ENCODE measurements at places on chromosomes 4 and X.

DNA sequence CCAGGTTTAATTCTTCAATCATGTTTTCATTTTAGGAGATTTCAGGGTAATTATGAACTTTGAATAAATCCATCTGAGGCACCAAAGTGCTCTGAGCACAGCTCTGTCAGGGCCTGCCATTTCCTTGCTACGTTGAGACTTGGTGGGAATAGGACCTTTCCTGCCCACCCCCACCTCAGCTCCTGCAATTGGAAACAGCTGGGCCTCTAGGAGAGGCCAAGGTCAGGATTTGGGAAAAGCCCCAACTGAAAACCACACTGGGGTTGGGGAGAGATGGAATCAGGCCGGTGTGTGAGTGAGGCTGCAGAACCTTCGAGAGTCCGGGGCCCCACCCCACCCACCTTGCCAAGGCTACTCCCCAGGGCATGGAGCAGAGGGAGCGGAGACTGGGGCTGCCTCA is 212.7 kb upstream of the BCOR start:
- DNase-seq: no peak

- no peak for DNase-seq
Observed at GRCh38 chr4:113444386-113444785, 317.2 kb downstream of the CAMK2D start.

DNA sequence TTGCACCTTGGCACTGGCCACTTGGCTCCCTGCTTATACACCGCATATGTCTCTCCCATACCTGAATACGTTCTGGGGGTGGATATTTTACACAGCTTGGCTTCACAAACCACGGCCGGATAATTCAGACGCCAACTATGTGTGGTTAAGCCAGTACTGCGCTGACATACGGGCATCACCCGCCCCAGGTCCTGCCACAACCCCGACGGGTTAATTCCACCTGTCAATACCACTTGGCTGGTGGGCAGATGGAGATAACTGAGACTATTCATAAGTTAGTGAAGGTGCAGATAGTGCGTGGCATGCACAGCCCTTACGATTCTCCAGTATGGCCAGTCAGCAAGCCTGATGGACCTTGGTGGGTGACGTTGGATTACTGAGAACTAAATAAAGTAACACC is 696.3 kb upstream of the AGA start:
- DNase-seq: no peak

GRCh38 chr4:94650134-94650495 is 107.6 kb upstream of the BMPR1B start:
- no peak for DNase-seq

DNA sequence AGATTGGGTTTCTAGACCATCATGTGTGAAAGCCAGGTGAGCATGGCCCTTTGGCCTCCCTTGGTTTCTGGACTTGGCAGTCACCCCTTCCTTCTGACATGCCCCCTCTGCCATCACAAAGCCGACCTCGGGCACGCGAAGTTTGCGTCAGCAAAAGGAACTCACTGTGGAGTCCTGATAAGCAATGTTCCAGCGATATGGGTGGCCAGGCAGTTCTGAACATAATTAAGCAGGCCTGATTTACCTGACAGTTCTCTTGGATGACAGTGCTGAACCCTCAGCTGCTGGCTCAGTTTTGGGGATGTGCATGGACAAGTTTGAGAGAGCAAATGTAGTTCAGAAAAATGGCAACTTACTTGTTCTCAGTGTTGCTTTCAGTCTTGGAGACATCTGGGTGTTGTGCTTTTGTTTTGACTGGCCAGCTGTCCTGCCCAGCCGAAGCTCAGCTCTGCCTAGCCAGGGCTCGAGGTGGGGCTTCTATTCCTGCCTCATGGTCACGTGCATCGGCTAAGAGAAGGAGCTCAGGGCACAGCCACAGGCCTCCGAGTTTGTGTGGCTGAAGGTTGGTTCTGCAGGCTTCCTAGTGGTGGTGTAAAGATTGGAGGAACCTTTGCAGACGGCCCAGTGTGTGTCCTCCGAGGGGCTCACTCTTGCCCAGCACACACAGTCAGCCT is 78.3 kb downstream of the CLDN34 start:
- DNase-seq: no peak

GRCh38 chr4:46648088-46648744 is 258.3 kb upstream of the GABRA2 start:
- no peak for DNase-seq

- DNase-seq: no peak
Observed at GRCh38 chrX:22090181-22090580, 58.1 kb downstream of the PHEX start.
